ENCODE measurements at places on chromosomes 4 and X. TPM values are rescaled to one million over a fixed set of nuclear protein-coding genes. Genes with fewer than 3 reads are reported as not detected.

The SCML2 gene
- 7.2 TPM for total RNA-seq

The GAGE12F gene
- not detected for total RNA-seq

The PPP4R3C gene
- not detected for total RNA-seq

The CLGN gene
- total RNA-seq: 5.3 TPM

The GABRB1 gene
- total RNA-seq: not detected

The LUZP4 gene
- not detected for total RNA-seq

The GRIPAP1 gene
- 22.1 TPM for total RNA-seq

The AREG gene
- 96.5 TPM for total RNA-seq

The LARP7 gene
- 43.2 TPM for total RNA-seq

The USP9X gene
- 32.2 TPM for total RNA-seq

The NBDY gene
- total RNA-seq: 62.6 TPM

The CT45A6 gene
- not detected for total RNA-seq

The AWAT2 gene
- not detected for total RNA-seq

The FRAS1 gene
- 1.5 TPM for total RNA-seq

The BEX3 gene
- total RNA-seq: 252 TPM

All from A549 treated with RU486 at 1 μM for 4 hours (cell line).